ENCODE measurements at places on chromosomes 5 and 9.
A peak's percentile ranks its signal among the peaks of the same experiment; 100 is the strongest.

DNA sequence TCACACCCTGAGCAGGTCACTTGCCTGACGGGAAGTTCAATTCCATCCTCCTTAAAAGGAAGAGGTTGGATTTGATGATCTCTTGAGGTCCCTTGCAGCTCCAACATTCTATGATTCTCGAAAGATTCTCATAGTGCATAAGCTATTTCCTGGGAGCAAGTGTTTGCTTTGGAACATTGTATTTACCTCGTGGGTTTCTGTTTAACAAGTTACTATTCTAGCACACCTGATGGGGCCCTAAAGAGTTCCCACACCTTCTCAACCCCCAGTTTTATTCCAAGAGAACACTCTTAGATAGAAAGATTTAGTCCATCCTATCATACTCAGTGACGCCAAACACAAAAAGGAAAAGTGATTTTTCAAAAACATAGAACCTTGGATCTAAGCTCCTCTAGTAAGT lies 23.4 kb downstream of the NR4A3 start:
- DNase-seq = no peak

DNA sequence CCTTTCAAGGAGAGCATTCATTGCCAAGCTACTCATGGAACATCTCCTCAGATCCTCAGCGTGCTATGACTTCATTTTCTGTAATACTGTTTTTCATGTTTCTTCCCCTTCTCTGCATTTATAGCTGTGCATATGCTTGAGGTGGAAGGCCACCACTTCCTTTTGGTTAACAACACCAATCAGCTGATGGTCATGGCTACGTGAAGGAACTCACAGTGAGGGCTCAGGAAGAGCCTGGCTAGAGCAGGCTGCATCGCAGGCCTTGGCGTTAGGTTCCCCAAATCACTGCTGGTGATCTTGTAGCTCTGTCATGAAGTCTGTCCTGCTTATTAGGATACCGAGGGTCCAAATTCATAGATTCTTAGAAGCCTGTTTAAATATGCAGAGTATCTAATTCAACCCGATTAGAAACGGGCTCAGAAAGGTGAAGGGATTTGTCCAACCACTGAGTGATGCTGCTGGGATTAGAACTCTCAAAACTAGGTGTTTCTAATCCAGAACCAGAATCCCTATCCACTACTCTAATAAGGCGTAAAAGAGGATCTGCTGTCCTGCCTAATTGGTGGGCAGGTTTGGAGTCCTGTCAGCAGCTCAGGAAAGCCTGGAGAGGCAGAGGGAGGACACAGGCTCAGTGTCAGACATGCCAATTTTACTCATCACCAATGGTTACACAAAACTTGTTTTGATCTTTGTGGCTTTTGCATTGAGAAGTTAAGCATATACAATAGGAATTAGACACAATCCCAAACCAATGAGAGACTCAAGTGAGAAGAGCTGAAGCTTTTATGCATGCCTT lies 7.5 kb downstream of the SYK start:
- peak; percentile 24 for DNase-seq

DNA sequence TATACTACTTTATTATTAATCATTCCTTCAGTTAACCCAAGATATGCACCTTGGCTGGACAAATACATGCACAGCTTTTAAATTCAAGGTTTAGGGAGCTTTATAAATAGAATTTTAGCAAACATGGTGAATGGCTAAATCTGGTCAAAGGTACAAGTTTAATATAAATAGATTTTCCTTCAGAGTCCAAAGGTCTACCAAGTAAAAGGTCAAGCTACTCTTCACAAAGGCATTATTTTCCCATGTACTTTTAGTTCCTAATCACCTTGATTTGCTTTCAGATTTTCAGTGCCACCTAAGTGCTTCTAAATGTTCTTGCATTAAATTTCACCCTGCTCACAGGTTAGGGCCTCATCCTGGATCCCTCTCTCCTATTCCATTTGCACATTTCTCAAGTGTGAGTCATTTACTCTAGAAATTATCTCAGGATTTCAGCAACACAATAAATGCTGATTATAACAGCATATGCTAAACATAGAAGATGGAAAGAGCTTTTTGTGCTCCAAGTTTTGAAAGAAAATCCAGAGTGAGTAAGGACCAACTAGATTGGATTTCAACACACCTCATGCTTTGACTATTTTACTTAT lies 459.4 kb upstream of the ITGA1 start:
- DNase-seq = no peak

GRCh38 chr5:82942083-82942881 lies 134.9 kb downstream of the TMEM167A start:
- DNase-seq = no peak

- DNase-seq = no peak
Observed at GRCh38 chr5:132268769-132269551, 11.5 kb downstream of the PDLIM4 start.

- DNase-seq = peak; percentile 16
Observed at GRCh38 chr9:88936668-88937067, 54.6 kb upstream of the S1PR3 start.

All from CD4-positive, alpha-beta T cell treated with Interferon alpha-2 for 1 hour (primary cell).